ENCODE measurements at places on chromosomes 5 and 9.

- no peak for DNase-seq
These were observed 35.9 kb downstream of the ASS1 start for GRCh38 chr9:130480673-130481072.

DNA sequence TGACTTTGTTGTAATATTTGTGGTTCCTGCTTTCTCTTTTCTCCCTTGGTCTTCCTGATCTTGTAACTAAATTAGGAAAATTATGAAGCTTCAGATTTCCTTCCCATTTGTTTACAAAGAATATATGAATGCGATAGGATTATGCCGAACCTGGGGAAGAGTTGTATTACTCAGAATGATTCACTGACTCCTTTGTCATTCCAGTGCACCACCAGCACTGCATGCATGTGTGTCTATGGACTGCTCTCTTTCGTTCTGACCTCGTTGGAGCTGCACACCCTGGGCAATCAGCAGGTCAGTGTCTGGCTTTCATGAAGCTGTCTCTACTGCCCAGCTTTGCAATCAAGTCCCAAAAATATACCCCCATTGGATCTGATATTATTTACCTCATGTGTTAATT is 25.5 kb downstream of the NUP188 start:
- no peak for DNase-seq

GRCh38 chr9:87089929-87090328 is 142.6 kb upstream of the GAS1 start:
- no peak for DNase-seq

- no peak for DNase-seq
These were observed 23.2 kb downstream of the ELOVL7 start for GRCh38 chr5:60820593-60821487.

DNA sequence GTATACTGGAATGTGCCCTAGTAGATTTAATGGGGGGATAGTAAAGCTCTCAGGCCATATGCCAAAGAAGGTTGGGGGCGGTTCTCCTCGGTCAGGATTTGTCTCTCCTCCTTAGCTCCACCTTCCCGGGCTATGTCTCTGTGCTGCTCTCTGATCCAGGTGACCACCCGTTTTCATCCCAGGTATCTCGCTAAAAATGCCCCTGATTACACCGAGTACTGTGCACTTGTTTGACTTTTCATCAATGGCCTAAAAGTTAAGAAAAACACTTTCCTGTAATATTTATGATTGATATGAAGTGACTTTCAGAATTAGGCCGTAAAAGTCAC is 724 bp downstream of the NDUFS6 start:
- DNase-seq = no peak

- DNase-seq = no peak
These were observed 333.7 kb downstream of the CWC27 start for GRCh38 chr5:65102371-65102975.

DNA sequence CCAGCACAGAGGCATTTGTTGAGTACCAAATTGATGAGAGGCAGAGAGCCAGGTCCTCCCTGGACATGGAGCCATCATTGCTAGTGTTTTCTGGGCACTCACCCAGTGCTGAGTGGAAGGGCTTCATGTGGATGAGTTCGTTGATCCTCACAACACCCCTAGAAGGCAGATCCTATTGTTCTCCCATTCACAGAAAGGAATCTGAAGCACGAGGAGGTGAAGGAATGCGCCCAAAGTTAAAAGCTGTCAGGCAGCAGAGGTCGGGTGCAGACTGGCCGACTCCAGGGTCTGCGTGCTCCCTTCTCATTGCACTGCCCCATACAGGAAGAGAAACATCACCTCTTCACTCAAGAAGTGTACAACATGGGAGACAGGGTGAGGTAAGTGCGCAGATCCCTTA is 153.5 kb upstream of the TNPO1 start:
- no peak for DNase-seq

DNA sequence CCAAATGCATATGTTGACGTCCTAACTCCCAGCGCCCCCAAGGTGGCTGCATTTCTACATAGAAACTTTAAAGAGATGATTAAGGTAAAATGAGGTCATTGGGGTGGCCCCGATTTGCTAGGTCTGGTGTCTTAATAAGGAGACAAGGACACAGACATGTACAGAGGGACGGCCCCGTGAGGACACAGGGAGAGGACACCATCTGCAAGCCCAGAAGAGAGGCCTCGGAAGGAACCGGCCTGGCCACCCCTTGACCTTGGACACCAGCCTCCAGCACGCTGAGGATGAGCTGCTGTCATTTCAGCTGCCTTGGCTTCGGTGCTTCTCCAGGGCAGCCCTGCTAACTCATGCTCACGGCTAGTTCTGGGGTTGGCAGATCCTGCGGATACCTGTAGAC is 73.2 kb downstream of the MRPL36 start:
- no peak for DNase-seq

GRCh38 chr9:14902561-14902960 is 7.7 kb downstream of the FREM1 start:
- no peak for DNase-seq

- no peak for DNase-seq
These were observed 180.2 kb upstream of the EGFLAM start for GRCh38 chr5:38078161-38078560.

DNA sequence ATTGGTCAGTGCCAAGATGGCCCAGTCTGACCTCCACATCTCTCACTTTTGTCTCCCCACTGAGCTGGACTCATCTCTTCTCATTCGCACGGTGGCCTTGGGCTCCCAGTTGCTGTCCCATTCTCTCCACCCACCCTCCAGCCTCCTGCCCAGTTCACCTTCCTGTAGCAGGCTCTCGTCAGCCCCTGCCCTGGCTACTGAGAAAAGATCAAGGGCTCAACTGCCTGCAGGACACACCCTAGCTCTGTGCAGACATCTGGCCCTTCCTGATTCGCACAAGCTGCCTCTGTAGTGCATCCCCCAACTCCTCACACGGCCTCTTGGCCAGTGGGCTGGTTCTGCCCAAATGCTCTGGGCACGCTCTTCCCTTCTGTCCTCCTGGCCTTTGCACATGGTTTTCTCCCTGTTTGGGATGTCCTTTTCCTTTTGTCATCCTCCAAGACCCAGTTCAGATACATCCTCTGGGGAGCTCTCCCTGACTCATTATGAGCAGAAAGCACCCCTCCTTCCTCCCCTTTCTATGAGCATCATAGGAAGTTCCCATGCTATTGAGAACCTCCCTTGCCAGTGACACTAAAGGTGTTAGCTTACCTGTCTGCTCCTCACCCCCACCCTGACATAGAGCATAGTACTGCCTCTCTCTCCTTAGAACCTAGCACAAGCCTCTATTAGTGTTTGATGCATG is 78.5 kb upstream of the TGFBR1 start:
- DNase-seq = no peak

- DNase-seq = no peak
These were observed 440.5 kb downstream of the BRINP1 start for GRCh38 chr9:118928722-118929121.

- no peak for DNase-seq
These were observed 74.0 kb upstream of the SLC25A51 start for GRCh38 chr9:37977851-37978480.

- no peak for DNase-seq
These were observed 189.4 kb downstream of the TENT4A start for GRCh38 chr5:6902597-6902996.

- no peak for DNase-seq
These were observed 69.7 kb downstream of the EFNA5 start for GRCh38 chr5:107601076-107601475.

DNA sequence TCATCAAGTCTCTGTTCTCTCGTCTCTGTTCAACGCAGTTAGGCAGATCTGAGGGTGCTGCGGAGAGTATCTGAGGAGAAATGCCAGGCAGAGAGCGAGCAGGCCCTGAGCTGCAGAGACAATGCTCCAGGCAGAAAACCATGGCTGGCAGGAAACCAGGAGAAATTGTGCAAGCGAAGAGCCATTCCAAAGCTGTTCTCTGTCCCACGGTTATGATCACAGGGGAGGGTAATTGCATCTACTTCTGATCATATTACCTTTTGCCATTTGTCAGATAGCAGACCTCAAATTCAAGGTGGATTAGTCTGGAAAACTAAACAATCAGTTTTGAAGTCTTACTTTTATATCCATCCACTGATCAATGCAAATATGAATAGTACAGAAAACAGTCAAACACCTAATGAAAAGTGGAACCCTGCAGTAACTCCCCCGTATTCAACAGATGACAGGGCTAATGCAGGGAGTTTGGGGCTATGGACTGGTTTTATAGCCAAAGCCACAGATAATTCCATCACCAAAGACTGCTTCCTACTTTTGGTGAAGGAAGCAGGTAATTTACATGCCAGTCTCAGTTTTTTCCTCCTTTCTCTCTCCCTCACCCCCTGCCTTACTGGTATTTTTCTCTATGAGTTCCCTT is 228.0 kb downstream of the DCP2 start:
- no peak for DNase-seq

DNA sequence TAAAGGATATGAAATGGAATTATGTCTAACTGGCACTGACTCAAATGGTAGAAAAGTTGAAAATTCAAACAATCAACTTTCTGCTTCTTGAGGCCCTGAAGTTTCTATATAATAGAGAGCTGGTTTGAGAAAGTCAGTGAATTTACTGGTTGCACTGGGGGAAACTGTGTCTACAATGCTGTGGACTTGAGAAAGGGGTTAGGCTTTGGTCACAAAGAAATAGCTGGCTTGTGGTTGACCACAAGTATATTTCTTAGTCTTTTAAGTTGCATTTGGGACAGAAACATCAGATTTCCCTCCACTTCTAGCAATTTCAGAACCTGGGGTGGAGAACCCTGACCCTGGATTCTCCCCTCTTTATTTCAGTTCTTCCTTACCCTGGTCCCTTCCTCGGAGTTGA is 192.6 kb upstream of the ACTBL2 start:
- no peak for DNase-seq

DNA sequence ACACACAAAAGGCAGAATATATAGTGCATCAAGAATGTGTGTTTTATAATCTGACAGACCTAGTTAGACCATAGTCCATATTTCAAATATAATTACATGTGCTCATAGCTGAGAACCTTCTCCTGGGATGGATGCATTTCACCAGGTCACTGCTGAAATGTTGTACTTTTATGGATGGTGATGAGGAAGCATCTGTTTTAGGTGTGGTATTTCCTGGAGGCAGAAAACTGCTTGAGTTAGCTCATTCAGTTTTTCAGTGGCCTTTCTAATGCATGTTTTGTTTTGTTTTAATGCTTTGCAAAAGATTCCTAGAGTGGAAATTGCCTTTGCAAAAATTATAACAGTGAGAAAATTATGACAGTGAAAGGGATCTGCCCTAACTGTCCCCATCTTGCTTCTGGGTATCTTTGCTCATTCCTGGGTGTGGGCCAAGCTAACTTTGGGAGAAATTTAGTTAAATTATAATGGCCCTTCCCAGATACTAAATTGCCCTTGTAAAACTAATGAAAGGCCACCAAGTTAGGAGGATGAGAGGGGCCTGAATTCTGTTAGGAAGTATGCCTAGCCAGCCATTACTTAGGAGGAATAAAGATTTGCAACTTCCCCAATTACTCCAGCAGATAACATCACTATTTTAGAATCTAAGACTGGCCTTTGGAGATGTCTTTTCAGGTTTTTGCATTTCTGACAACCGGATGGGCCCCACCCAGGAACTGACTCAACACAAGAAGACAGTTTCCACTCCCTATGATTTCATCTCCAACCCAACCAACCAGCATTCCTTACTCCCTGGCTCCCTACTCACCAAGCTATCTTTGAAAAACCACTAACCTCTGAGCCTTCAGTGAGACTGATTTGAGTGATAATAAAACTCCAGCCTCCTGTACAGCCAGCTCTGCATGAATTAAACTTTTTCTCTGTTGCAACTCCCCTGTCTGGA is 7.0 kb upstream of the IL12B start:
- DNase-seq = no peak

DNA sequence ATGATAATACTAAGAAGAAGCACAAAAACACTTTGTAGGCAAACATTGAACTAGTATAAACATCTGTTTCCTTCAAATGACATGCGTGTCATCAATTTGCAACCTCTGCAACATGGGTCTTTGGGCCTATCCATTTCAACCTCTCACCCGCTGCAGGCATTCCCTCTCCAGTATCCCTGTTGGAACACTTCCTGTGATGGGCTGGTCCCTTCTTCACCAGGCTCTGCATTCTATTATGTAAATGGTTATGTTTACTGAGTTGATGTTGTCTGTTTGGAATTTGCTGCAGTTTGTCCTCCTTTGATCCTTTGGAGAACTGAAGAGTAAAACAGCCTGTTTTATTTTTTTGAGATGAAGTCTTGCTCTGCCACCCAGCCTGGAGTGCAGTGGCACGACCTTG is 16.6 kb upstream of the TBC1D2 start:
- no peak for DNase-seq

GRCh38 chr9:38178237-38178636 is 109.2 kb upstream of the SHB start:
- no peak for DNase-seq

- no peak for DNase-seq
These were observed 70.6 kb downstream of the ADAMTS2 start for GRCh38 chr5:179274321-179275315.

DNA sequence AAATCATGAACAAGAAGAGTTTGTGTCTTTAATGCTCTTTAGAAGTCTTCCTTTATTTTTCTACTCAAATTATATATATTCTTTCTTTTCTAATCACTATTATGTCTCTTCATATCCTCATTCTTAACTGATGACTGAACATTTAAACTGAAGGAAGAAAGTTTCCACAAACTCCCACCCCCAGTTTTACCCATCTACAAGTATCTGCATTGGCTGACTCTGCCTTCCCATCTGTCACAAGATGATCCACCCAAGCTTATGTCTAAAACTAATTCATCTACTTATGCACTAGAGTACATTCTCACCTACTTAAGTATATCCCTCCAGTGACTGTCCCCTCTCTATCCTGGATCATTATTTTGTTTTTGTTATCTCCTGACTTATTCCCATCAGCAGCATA is 344.5 kb downstream of the PRR16 start:
- no peak for DNase-seq

GRCh38 chr9:37903647-37904444 is at the start of gene SLC25A51:
Gene SLC25A51 (minus strand): TSS chr9:37904127. CDS start chr9:37888550, 15,577 bp downstream.
- peak; percentile 55 for DNase-seq

DNA sequence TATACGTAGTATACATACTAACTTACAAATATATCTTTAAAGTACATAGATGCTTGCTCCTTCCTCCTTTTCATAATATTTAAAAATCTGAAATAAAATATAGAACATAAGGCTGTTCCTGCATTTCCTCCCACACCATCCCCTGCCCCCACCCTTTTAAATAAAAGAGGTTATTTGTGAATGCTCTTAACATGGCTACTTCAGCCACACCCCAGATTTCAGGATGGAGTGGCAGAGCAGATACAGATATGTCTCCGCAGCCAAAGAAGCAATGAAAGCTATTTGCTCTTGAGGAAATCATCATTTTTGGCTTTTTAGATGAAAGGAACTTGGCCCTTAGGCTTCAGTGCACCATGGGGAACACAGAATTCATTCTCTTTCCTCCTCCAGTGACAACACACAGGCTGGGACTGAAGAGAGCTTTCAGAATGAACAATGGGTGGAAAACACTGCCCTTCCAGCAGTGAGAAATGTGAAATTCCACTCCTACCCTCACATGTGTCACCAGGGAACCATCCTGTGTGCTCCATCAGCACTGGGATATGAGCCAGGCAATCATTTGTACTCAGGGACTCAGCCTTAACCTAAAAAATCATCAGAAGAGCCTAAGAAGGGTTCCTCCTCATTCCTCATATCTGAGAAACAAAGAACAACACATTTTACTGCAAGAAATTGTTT is 134.3 kb downstream of the PPP2R2B start:
- DNase-seq = no peak

Measured in NCI-H1436 treated with DMSO at 0.1 percent for 48 hours (cell line).